ENCODE measurements at places on chromosomes 1 and 21.

DNA sequence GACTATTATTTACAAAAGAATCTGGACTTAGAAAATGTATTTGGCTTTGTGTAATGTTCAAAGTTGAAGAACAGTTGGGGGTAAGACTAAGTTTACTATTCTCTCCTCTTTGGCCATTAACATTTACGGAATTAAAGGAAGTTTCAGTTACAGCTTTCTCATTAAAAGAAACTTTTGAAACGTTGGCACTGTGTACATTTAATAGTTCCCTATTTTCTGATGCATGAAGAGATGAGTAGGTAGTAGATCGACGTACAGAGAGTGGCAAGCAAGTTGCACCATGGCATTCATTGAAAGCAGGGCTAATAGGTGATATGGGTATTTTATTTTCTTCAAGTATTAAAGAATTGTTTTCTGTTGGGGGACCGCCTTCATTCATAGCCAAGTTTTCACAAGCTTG is 3.2 kb downstream of the ASPM start:
- DNase-seq, result no peak

- DNase-seq, result no peak
These were observed 70.4 kb upstream of the CD55 start for GRCh38 chr1:207251066-207251465.

DNA sequence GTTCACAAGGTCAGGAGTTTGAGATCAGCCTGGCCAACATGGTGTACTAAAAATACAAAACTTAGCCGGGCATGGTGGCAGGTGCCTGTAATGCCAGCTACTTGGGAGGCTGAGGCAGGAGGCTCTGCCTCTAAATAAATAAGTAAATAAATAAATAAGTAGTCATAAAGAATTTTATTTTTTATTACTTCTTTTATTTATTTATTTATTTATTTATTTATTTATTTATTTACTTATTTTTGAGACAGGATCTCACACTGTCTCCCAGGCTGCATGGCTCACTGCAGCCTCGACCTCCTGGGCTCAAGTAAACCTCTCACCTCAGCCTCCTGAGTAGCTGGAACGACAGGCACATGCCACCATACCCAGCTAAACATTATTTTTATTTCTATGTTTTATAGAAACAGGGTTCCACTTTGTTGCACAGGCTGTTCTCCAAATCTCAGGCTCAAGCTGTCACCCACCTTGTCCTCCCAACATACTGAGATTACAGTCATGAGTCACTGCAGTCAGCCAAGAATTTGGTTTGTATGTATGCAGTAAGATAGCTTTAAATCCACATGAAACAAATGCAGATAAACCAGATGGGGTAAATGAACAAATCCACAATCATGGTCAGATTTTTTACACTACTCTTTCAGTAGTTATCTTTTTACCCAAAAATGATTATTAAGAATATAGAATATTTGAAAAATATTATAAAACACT is 523.3 kb upstream of the RGS18 start:
- DNase-seq, result no peak

- no peak for DNase-seq
These were observed 604.2 kb downstream of the LRRIQ3 start for GRCh38 chr1:73593804-73594203.

GRCh38 chr1:211345719-211346118 is 19.1 kb downstream of the TRAF5 start:
- DNase-seq, result no peak

DNA sequence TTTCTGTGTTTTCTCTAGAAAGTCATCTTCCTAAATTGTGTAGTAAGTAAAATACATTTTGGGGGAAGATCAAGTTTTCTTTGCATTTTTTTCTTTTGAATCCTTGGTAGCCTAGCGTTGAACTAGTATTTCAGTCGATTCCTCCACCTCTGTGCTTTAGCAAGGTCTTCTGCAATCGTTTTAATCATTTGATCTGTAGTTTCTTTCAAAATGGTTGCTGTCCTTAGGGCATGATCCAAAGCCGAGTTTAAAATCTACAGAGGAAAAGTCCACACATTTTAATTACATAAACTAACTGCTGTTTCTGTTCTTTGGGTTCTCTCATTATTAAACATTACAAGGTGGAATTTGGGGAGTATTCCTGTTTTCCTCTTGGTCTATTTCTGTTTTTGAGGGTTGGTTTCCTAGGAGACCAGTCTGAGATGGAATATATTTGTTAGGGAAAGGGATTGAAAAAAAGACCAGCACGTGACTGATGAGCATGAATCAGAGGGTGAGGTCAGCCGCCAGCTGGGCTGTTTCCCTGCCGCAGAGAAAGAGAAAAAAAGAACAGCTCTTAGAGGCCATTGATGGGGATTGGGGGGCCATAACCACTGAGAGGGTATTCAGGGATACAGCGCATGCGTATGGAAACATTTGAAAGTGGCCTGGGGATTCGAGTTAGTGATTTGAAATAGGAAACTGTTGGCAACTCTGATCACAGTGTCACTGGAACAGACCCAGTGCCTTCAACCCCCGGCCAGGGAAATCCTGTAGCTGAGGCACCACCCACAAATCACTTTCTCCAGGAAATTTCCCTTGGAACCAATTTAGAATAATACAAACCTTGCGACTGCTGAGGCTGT is 40.6 kb downstream of the AKNAD1 start:
- DNase-seq, result no peak

GRCh38 chr1:31238986-31239613 is 587 bp downstream of the NKAIN1 start:
- no peak for DNase-seq

DNA sequence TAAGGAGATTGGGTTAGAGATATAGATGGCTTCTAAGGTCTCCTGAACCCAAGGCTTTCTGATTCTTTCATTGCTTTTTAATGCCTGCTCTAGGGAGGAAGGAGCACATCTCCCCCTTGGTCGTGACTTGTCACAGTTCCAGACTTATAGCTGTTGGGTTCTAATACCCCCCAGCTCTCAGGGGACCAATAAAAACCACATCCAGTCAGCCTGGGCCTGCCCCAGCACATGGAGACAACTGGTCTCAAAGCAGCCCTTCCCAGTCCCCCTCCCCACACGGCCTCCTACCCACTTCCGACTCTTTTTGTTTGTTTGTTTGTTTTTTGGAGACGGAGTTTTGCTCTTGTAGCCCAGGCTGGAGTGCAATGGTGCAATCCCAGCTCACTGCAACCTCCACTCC is 23.3 kb downstream of the QSOX1 start:
- no peak for DNase-seq

DNA sequence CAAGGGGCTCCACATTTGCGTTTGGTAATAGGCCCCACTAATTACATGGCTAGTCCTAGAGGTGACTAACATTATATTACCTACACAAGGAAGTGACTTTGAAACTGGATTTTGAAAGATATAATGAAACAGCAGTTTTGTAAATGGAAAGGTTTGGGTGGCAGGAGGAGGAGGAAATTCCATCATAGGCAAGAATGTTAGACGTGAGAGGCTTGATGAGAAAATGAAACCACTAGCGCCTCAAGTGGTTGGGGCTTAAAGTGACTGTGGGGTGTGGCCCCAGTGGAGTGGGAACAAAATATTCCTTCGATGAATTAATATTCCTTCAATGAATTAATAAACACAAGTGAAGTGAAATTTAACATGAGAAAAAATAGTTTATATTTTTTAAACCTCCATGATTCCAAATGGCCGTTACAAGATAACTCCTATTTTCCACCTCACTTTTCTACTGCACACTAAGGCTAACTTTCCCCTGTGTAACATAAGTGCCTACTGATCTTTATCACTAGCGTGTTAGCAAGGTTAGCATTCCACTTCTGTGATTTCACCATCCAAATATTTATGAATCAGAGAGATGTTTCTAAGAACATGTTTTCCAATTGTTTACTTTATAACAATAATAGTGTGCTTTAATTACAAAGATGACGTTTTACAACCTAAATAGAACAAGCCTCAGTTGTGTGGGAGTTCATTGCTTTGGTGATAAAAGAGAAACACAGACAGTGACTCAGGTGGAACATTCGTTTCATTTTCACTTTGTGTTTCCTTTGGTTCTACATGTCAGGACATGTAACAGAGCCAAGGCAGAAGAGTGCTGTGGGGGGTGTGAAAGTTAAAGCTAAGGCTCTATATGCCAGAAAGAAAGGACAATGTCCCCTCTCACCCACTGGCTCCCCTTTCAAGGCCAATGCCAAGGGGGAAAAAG is 12.5 kb upstream of the ATF3 start:
- no peak for DNase-seq

GRCh38 chr1:150764617-150765101 is 919 bp downstream of the CTSS start:
- DNase-seq, result no peak

DNA sequence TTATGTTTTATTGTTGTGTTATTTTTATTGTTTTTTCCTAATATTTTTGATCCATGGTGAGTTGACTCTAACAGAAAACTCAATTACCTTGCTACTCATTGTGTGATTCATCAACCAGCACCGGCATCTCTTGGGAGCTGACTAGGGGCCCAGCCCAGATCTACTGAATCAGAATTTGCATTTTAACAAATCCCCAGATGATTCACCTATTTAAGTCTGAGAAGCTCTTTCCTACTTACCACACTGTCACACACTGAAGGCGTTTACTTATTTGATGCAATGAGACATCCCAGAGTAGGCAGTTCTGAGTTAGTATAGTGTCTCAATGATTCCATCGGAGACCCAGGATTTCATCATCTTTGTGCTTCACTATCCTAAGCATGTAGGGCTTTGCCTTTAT is 416.6 kb downstream of the RWDD3 start:
- no peak for DNase-seq

DNA sequence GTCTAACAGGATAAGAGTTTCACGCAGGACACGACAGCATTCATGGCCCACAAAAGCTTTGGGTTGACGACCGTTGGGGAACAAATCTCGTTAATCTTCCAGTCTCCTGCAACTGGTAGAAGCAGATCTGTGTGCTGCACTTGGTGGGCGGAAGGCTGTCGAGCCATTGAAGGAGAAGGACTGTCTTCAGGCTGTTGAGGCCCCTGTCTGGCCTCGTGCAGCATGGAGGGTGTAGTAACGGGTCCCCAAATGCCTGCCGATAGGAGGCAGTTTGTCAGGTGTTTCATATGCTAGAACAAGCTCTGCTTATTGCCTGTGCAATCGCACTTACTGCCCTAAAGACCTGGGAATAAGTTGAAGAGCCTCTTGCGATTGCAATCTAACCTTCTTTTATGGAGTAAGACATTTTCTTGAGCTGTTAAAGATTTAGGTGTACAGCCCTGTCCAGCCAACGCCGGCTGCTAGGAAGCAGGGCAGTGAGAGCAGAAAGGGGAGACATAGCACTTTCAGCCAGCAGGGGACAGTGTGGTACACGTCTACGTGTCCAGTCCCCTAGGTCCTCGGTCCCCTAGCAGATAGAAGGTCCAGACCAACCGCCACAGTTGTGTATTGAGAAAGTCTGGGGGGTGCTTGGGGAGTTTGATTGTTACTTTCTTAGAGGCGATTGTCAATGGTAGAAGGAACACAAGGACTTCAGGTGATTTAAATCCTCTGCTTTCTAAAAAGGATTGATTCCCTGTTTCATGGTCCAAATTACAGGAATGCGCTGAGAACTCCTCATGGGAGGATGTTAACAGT is 102.3 kb upstream of the TMPRSS2 start:
- DNase-seq, result no peak

DNA sequence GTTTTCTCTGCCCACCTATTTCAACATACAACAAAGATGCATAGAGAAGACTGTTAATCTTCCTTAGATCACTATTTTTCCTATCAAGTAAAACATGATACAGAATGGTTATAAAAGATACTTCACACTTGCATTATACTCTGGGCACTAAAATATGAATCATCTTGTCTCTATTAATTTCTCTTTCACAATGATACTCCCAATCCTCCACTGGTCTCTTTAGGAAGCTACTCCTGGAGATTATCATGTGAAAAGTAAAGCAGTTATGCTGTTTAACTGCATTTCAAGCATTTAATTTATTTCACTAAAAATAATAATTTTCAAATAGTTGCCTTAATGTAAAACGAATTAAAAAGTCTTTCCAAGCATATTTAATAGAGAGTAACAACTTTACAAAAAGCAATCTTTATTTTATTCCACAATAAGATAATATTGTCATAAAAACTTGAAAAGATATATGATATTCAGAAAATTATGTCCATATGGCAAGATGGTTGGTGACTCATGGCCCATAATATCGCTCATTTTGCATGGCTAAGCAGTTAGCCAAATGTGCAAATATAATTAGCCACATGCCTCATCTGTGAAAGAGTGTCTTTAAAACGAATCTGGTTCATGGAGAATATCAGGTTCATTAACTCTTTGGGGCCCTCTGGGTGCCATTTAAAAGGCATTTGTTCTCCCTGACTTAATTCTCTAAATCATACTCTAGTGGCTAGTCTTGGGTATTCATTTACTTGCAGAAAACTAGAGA is 1569.0 kb upstream of the B3GALT2 start:
- no peak for DNase-seq

DNA sequence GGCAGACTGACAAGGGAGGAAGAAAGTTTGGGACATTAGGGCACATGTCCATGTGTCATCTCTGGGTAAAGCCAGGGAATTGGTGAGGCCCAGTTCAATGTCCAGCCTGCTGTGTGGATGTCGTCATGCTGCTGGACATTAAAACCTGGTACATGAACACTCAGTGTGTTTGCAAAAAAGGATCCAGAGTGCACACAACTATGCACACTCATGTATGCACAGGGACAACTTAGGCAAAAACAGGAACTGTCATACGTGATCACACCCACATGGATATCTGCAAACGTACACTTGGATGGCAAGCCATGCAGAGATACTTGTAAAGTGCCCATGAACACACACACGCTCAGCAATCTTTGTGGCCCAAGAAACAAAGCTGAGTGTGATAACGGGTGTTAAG is 47.9 kb upstream of the NEK2 start:
- DNase-seq, result no peak

DNA sequence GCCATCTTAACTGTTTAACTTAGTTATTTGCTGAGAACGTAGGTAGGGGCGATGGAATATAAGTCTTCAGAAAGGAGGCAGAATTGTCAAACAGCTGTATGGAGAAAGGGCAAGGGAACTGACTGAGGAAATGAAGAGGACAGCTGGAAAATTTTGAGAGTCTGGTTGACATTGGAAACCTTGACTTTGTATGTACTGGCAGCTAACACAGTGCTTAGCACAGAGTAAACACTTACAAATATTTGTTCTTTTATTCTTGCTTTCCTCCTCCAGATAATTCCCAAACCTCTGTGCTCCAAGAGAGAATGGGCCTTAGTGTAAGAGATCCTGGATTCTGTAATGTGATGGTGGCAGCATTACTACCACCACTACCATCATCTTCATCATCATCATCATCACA is 91.3 kb downstream of the ZSCAN20 start:
- no peak for DNase-seq

- DNase-seq, result no peak
These were observed 30.6 kb upstream of the MRPS6 start for GRCh38 chr21:34042735-34043134.

- DNase-seq, result no peak
These were observed 180.4 kb downstream of the NTMT2 start for GRCh38 chr1:170326186-170326585.

GRCh38 chr1:18743233-18743632 is 112.6 kb downstream of the PAX7 start:
- no peak for DNase-seq

DNA sequence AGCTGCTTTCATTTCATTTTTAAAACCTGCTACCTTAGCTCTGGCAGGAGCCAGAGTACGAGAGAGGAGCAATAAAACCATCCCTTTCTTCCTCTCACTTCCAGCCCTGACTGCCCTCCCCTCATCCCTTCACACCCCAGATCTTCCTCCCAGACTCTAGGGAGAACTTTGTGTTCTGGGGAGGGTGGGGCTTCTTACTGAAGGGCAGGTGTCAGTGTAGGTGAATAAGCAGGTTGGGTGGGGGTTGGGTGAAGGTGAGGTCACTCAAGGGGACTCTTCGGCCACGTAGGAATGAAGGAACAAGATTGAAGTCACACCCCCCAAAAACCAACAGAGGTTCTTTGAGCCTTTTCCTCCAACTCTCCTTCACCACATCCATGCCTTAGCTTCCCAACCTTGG is 88.9 kb downstream of the CD58 start:
- DNase-seq, result no peak
